ENCODE measurements at places on chromosomes 1 and 21.

DNA sequence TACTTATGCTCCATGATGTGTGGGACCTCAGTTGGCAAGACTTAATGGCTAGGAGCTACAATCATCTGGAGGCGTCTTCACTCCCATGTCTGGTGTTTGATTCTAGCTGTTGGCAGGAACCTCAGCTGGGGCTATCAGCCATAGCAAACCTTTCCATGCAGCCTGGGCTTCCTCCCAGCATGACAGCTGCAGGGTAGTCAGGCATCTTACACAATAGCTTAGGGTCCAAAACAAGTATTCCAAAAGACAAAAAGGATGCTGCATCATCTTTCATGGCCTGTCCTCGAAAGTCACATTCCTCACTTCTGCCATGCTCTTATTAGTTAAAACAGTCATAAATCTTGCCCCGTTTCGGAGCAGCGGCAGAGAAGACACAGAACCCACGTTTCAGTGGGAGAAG lies 90.9 kb downstream of the LRRC8C start:
- no peak for DNase-seq

- no peak for DNase-seq
These were observed 694 bp downstream of the MEAF6 start for GRCh38 chr1:37513795-37514349.

DNA sequence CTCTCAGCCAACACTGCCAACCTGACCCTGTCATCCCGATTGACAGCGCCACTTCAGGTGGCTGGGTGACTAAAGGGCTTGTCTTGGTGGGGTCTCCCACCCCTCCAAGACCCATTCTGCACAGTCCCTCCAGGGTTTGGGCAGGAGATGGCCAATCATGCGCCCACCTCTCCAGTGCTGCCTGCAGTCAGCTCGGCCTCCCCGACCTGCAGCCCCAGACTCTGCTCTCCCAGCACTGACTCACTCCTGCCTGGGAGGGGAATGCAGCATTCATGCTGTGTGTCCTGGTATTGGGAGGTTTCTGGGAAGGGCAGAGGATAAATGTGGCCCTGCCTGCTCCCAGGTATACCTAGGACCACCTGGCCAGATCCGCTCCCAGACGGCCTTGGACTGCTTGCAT lies 9.7 kb downstream of the TMEM81 start:
- DNase-seq = no peak

GRCh38 chr1:201190624-201191051 lies at the start of gene IGFN1:
Gene IGFN1, plus strand, starts transcription at chr1:201190824. Its CDS starts 2,470 bp downstream, at chr1:201193294.
- no peak for DNase-seq

DNA sequence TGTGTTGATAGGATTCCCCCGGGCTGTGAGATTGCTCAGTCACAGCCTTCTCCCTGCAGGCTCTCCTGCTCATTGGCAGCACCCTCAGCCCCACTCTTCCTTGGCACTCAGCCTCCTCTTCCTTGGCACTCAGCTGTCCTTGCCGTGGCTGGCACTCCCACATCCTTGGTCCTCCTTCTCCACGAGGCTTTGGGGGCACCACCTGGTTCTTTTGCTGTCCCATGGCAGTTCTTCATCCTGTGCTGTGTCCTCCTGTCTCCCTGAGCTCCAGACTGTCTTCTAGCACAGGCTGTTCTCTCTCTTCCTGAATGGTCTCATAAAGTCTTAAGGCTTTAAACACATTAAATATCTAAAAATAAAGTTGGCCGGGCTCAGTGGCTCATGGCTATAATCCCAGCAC lies 27.0 kb downstream of the PKNOX1 start:
- DNase-seq = no peak

GRCh38 chr1:47890779-47891178 lies 106.4 kb downstream of the TRABD2B start:
- DNase-seq = no peak

DNA sequence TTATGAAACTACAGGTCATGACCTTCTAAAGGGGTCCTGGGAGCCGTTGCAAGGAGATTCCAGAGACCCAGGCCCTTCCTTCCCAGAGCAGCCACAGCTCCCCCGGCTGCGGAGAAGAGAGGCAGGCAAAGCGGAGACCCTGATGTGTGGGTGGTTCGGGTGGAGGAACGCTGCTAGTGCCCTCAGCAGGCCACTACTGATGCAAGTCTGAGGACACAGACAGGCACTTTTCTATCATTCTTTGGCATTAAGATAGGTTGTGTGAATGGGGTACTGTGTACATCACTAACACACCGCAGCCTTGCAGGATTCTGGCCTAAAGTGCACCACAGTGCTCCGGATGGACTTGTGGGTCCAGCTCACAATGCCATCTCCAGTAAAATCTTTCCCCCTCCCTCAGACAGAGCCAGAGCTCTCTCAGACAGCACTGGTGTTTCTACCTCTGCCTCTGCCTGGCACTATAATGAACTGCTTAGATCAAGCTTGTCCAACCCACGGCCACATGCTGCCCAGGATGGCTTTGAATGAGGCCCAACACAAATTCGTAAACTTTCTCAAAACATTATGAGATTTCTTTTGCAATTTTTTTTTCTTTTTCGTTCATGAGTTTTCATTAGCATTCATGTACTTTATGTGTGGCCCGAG lies 121.4 kb downstream of the TGFBR3 start:
- no peak for DNase-seq

DNA sequence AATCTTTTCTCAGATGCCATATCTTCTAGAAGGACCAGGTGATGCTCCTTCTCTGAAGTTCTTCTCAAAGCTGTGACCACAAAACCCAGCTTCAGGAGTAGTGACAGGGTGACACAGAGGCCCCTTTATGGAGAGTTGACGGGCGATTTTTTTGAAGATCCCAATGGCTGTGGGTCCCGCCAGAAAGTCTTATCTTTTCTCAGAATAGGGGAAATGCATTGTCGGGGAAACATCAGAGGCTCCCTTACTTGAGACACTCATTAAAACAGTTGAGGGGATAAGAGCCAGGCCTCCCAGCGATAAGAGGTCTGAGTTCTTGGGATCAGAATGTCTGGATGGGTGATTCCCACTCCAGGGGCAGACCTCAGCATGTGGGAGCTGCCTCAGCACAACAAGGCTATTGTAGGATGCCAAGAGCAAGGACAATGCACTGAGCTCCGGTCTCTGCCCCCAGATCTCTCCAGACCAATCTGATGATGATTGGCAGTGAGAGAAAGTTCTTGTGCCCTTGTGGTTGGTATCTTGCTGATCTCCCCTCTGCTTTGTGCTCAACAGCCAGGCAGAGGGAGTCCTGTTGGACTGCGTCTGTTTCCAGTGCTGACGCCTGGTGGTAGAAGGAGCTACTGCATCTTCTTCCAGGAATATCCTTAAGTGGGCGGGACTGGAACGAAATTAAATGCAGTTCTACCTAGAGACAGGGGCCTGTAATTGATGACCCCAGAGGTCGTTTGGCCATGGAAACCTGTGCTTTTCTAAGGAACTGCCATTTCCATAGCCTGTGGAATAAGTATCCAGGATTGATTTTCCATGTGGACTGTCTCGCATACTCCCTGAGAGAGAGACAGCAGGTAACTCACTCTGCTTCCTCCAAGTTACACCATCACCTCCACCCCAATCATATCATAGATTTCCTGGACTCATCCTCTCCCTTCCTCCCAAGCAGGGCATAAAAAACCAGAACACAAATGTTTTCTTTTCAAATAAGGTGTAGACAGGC lies 6.8 kb upstream of the ACKR1 start:
- no peak for DNase-seq

DNA sequence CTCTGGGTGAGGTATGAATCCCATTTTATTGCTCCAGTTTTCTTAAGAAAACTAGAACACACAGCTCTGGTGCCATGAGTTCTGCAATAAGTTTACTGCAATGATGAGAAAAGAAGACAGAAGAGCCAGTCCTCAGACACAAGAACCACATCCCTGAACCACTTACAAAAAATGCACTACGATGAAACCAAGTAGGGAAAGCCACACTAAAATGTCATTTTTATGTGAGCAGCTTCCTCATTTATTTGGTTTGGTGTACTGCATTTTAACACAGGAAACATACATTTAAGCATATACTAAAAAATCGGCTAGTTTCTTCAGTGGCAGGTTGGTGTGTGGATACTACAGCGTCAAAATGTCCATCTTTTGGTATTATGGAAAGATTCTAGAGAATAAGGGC lies 95.9 kb downstream of the PTPN14 start:
- no peak for DNase-seq

GRCh38 chr1:165376041-165376810 lies 19.7 kb upstream of the LMX1A start:
- DNase-seq = no peak

DNA sequence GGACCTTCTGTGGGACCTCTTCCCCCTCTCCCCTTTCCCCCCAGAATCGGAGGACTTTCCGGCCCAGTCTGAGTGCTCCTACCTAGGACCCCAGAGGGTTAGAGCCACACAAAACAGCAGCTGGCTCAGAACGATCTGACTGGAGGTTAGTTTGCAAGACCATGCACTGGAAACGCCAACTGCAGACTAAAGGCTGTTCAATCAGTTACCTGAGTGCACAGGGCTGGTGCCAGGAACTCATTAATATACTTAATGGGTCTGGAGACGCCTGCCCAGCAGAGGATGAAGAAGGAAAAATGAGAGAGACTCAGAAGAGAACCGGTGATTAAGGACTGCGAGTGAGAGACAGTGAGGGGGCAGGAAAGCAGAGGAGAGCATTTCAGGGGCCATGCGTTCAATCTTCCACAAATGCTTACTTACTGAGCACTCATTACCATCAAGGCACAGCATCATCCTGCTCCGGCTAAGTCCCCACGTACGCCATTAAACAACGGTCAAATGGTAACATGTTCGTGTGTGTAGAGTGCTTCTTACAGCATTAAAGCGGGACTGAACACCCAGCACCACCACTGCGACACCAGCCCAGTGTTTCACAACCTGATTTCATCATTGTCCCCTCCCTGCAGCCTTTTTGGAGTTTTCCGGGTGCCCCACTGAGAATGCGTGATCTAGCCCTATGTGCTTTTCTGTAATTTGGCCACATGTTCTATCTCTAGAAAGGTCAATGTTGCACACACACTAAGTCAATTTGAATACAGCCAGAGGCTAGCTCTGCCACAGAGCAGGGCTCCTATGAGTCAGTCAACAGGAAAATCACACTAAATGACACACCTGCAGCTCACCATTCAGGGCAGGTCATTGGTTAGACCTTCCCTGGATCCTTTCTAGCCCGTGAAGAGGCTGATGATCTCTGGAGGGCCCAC lies 7.6 kb downstream of the ENO1 start:
- DNase-seq = no peak

- no peak for DNase-seq
These were observed 150.2 kb downstream of the GRIK3 start for GRCh38 chr1:36884029-36884701.

DNA sequence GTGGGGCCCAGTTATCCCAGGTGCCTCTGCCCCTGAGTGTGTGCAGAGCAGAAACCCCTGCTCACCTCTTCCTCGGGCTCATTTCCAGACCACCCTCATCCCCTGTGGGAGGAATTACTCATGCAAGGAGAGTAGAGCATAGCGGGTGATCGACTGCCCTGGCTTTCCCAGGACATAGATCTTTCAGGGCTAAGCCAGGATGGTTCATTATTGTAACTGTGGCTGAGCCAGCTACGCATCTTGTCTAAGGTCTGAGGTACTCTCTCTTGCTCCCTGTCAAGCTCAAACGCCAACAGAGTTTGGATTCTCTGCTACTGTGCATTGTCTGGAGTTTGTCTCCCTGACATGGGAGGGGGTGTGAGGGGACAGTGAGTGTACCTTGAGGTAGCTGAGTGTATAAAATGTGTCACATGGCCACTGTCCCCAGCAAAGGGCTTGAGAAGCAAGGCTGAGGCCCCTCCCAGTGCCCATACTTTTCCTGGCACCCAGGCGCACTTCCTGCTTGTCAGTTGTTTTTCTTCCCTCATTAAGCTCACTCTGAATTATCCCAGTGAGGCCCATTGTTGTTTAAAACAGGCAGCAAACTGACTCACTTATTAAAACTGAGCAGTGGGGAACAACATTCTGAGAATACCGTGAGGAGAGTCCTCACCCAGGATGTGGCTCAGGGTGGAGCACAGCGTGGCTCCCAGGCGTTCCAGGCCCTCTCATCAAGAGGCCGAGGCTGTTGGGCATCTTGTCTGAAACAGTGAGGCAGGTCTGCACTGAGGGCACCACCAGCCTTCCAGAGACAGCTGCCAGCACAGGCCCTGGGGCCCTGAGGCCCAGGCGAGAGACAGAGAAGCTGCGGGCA lies 92.9 kb downstream of the LAMC2 start:
- DNase-seq = no peak

DNA sequence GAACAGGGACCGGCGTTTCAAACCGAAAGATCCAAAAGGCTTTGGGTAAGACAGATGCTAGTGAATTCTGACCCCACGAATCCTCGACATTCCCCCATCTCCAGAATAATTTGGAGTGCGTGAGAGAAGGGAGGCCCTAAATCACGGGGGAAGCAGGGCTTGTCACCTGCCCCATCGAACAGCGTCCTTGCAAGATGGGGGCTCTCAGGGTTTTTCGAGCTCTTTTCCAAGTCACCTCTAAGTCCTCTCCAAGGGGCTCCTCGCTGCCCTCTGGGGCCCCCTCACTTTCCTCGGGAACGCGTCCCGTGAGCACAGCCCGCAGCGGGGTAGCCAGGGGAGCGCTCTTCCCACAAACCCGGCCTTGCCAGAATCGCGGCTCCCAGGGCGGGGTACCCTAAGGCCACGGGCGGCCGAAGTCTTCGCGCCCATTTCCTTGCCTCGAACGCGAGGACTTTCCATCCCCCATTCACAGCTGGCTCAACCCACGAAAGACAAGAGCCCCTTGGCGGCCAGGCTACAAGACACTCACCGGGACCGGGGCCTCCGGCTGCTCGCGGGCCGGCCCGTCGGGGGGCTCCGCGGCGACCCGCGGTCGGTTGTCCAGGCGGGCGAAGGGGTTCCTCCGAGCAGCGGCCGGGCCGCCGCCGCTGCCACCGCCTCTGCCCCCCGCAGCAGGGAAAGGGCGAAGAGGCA lies 546 bp downstream of the DONSON start:
- peak; percentile 11 for DNase-seq

- DNase-seq = no peak
These were observed 397.3 kb downstream of the LMX1A start for GRCh38 chr1:164958982-164959768.
